CD8-positive, alpha-beta T cell (primary cell): ENCODE measurements at places on chromosomes 3 and 15.

GRCh38 chr3:11034309-11034985, 41.9 kb downstream of the SLC6A1 start:
- DNase-seq = no peak

GRCh38 chr15:34847598-34847997, 52.2 kb upstream of the ACTC1 start:
- no peak for DNase-seq

GRCh38 chr3:4079339-4080195, 223.6 kb upstream of the SETMAR start:
- no peak for DNase-seq

GRCh38 chr15:29692527-29692926, 129.7 kb downstream of the TJP1 start:
- DNase-seq = no peak

DNA sequence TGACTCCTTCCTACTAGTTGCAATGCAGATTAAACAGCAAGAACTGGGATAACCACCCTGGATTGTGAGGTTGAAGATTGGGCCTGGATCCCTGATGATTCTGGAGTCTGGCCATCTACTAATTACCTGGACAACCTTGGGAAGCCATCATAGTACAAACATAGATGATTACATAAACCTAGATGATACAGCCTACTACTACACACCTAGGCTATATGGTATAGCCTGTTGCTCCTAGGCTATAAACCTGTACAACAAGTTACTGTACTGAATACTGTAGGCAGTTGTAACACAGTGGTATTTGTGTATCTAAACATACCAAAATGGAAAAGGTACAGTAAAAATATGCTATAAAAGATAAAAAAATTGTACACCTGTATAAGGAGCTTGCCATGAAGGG, 48.0 kb downstream of the NSUN3 start:
- no peak for DNase-seq

DNA sequence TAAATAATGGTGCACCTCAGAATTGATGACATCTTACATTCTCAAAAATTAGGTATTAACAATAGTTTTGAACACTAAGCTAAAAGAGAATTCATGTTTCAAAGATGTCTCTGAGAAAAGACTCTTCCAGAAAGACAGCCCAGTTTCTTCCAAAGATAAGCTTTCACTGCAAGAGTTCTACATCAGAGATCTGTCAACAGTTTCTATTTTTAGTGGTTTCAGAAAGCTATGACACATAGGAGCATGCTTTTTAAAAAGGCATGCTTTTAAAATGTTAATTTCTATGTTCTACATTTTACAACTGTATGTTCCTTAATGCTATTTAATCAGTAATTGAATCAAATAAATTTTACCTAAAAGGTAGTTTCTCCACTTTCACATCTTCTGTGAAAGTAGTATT, 88.2 kb downstream of the PLOD2 start:
- no peak for DNase-seq

- DNase-seq = no peak
Observed at GRCh38 chr3:125594125-125594524, 1.2 kb downstream of the OSBPL11 start.

GRCh38 chr3:156888176-156888575, 62.0 kb downstream of the LEKR1 start:
- no peak for DNase-seq

- DNase-seq = no peak
Observed at GRCh38 chr3:7957024-7957423, 544.6 kb upstream of the LMCD1 start.

- no peak for DNase-seq
Observed at GRCh38 chr3:44105571-44105970, 136.1 kb upstream of the TOPAZ1 start.

GRCh38 chr3:69876073-69876472, 123.5 kb upstream of the SAMMSON start:
- no peak for DNase-seq

GRCh38 chr3:18114894-18115293, 310.2 kb downstream of the SATB1 start:
- DNase-seq = no peak

GRCh38 chr15:69149803-69150202, 10.6 kb upstream of the GLCE start:
- no peak for DNase-seq

DNA sequence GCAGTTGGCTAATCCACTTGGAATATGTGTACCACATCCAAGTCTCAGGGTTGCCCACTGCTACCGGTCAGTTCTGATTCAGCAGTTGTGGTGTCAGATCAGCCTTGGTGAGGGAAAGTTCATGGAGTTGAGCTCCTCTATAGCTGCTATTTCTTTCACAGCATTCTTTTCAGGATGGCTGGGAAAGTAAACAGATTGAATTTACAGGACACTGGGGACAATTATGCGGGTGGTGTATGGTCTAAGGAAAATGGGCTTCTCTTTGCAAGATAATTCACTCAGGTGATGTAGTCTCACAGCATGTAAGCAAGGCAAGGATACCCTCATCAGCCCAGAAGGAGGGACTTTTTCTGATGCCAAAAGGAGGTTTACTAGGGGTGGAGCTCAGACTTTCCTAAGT, 249.9 kb downstream of the DOCK3 start:
- no peak for DNase-seq

DNA sequence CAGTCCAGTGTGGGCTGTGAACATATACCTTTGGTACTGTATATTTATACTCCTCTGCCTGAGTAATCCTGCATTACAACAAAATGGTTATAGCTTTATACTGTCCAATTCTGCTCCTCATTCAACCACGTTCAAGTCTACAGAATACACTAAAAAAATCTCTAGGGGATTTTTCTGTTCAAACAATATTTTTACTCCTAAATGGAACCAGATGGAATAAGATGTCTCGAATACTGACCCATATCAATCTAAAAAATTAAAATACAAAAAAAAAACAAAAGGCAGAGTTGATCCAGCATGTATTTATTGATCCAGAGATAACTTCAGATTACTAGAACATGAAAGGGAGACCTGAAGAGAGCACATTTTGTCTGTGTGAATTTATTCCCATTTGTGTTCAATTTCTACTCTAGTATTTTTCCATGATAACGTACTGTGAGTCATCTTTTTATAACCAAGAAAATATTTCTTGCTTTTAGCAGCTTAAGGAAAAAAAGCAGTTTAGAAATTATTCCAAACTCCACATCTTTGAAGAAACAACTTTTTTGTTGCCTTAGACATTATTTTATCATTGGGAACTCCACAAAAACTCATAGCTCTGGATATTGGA, 910.7 kb downstream of the TBL1XR1 start:
- DNase-seq = no peak

- DNase-seq = no peak
Observed at GRCh38 chr15:68149059-68149458, 56.1 kb downstream of the CALML4 start.

GRCh38 chr3:125037498-125038150, 18.2 kb downstream of the HEG1 start:
- no peak for DNase-seq

DNA sequence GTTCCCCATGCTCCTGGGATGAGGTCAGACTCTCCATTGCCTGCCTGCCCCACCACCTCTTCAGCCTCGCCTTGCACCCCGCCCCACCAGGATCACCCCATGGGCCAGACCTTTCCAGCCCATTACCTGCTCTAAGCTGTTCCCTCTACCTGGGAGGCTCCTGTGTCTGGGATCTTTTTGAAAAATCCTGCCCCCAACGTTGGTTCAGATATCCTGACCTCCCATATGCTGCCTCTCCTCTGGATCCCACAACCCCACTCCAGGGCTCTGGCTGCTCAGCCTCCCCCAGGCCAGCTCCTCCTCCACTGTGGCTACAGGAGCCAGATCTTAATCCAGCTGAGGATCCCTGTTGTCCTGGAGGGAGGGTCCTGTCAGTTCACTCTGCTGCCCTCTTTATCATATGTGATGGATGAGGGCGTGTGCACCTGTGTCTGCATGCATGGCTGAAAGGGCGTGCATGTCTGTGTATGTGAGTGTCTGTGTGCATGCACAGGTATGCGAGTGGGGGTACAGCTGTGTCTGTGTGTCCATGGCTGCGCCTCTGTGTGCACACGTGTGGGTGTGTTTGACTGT, 21.7 kb upstream of the ALAS1 start:
- no peak for DNase-seq

DNA sequence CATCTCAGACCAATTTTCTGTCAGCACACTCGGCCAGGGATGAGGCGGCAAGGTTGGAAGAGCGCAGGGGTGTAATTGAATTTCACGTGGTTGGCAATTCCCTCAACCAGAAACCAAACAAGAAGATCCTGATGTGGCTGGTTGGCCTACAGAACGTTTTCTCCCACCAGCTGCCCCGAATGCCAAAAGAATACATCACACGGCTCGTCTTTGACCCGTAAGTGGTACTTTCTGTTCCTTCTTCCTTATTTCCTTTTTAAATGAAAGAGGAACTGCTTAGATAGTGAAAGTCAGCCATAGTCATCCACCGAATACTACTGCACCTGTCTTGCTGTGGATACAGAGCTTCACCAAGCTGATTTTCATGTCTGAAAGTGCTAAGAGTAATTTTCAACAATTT, 60.1 kb downstream of the SGO1 start:
- no peak for DNase-seq

GRCh38 chr15:97026781-97027180, 696.3 kb downstream of the NR2F2 start:
- no peak for DNase-seq

- DNase-seq = no peak
Observed at GRCh38 chr15:44219073-44219472, 24.0 kb upstream of the FRMD5 start.

- no peak for DNase-seq
Observed at GRCh38 chr3:140164922-140165590, 230.1 kb downstream of the CLSTN2 start.
